Frontal cortex (tissue), 4 donors: ENCODE measurements at places on chromosomes 7 and 10. TPM values are rescaled to one million over a fixed set of nuclear protein-coding genes. Genes with fewer than 3 reads are reported as not detected.

DNA sequence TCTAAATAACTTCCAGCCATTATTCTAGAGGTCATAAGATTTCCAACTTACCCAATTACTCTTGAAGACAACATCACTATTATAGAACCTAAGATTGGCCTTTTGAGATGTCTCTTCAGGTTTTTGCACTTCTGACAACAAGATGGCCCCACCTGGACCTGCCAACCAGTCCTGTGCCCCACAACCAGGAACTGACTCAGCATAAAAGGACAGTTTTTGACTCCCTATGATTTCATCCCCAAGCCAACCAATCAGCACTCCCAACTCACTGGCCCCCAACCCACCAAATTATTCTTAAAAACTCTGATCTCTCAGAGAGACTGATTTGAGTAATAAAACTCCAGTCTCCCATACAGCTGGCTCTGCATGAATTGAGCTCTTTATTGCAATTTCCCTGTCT, 94.4 kb downstream of the TMEM106B start:
- DNase-seq, result no peak

LRRD1 gene
- 1.2 TPM for total RNA-seq

SFTPA1 gene
- not detected for total RNA-seq

HMX3 gene
- not detected for total RNA-seq

GJD4 gene
- total RNA-seq, result not detected

DNA sequence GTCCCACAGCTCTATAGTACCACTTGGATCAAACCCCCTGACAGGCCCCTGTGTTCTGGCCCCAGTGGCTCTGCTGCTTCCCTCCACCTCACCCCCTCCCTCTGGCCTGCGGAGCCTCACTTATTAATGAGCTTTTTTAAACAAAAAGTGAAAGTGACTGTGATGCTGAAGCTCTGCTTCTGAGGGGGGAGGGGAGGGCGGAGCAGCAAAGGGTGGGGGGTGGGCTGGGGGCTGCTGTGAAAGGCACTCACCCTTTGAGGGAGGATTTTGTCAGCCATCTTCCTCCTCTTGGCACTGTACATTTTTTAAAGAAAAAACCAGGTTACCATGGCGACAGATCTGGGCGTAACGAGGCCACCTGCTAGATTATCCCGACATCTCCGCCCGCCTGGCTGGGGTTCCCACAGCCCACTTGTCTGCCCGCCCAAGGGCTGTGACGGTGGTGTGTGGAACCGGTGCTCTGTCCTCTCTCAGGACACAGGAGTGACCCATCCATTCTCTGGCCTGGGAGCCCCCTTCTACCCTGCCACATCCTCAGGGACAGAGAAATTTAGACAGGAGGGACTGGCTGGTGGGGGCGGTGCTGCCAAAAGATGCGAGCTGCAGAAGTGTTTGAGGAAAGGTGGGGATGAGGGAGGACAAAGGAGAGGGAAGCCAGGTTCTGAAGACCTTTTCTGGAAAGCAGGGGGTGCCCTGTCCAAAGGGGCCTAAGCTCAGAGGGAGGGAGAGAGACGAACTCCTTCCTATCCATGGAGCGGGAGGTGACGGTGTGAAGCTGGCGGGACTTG, 4.9 kb downstream of the SMARCD3 start:
- no peak for DNase-seq

CYP2C9 gene
- total RNA-seq, result not detected

GRCh38 chr10:97961945-97962344, 68.5 kb downstream of the CRTAC1 start:
- no peak for DNase-seq

- no peak for DNase-seq
Observed at GRCh38 chr10:102322914-102323313, 72.6 kb upstream of the NFKB2 start.

DNA sequence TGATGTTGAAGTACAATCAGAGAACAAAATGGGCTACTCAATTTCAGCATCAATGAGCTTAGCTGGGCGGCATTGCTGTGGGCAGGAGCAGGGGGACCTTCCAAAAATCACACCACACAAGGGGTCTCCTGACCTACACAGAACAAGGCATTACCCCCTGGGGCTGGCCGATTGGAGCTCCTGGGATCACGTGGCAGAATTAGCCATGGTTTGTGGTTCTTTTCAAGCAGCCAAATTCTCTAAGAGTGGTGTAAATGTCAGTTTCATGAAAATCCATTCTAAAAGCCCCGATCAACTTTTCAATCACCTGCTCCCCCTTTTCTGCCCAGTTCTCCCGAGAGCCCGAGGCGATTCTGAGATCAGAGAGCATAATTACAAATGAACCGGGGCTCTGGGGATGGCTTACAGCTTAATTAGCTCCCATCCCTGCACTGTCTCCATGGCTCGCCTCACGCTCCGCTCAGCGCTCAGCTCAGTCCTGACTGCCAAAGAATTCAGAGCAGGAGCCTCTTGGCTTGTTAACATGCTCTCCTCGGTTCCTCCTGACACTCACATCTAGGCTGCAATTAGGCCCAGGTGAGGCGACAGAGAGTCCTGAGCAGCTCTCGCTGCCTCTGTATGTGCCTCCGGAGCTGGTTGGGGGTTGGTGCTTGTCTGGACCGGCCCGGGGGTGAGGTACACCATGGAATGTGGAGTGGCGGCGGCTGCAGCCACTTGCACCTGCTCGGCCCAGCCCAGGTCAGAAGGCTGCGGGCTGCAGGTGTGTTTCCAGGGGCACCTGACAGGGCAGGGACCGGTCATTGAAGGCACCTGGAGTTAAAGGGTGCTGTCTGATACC, 111.8 kb downstream of the WDR11 start:
- DNase-seq, result peak; percentile 37
